Upper lobe of right lung (tissue), 1 donor: ENCODE measurements at places on chromosomes 11 and 22.

- DNase-seq = no peak
- no peaks in the 10 kb centered on the region for H3K36me3 ChIP-seq
- H3K4me3 ChIP-seq = no peak overlapping the region
- H3K4me1 ChIP-seq = no peaks in the 10 kb centered on the region
- no peak overlapping the region for H3K27ac ChIP-seq
Measured at GRCh38 chr11:93274851-93275250, 55.7 kb upstream of the DEUP1 start.

- no peak overlapping the region for H3K4me3 ChIP-seq
- H3K36me3 ChIP-seq = peaks cover 93% of the 10 kb centered on the region
- H3K4me1 ChIP-seq = no peaks in the 10 kb centered on the region
- no peak overlapping the region for H3K27ac ChIP-seq
- H3K27me3 ChIP-seq = no peaks in the 10 kb centered on the region
- no peak for DNase-seq
Measured at GRCh38 chr11:61442616-61443015, 12.7 kb downstream of the SDHAF2 start.

GRCh38 chr11:17985517-17985916, 27.3 kb downstream of the SERGEF start:
- H3K4me3 ChIP-seq = no peak overlapping the region
- no peak overlapping the region for H3K27ac ChIP-seq
- peaks cover 43% of the 10 kb centered on the region for H3K36me3 ChIP-seq
- H3K4me1 ChIP-seq = no peaks in the 10 kb centered on the region

DNA sequence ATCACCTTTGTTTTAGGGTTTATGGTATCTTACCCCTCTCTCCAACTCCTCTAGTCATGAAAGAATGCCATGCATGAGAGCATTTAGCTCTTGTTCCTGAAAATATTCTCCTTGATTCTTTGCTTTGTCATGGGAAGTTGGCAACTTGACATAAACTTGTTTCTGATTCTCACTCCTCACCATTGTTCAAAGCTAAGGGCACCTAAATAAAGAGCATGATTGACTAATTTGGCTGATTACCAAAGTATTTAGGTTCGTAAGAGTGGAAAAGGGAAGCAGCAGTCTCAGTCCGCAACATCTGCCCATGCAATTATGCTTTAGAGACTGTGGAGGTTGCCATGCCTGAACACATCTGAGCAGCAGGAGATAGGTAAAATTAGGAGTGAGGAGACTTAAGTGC, 26.4 kb downstream of the OR52K1 start:
- H3K27me3 ChIP-seq = no peaks in the 10 kb centered on the region
- DNase-seq = no peak
- no peaks in the 10 kb centered on the region for H3K36me3 ChIP-seq
- H3K27ac ChIP-seq = no peak overlapping the region

- peaks cover 15% of the 10 kb centered on the region for H3K36me3 ChIP-seq
- no peak overlapping the region for H3K4me3 ChIP-seq
- H3K27me3 ChIP-seq = no peaks in the 10 kb centered on the region
Measured at GRCh38 chr22:37664249-37665101, 6.0 kb downstream of the PDXP start.

DNA sequence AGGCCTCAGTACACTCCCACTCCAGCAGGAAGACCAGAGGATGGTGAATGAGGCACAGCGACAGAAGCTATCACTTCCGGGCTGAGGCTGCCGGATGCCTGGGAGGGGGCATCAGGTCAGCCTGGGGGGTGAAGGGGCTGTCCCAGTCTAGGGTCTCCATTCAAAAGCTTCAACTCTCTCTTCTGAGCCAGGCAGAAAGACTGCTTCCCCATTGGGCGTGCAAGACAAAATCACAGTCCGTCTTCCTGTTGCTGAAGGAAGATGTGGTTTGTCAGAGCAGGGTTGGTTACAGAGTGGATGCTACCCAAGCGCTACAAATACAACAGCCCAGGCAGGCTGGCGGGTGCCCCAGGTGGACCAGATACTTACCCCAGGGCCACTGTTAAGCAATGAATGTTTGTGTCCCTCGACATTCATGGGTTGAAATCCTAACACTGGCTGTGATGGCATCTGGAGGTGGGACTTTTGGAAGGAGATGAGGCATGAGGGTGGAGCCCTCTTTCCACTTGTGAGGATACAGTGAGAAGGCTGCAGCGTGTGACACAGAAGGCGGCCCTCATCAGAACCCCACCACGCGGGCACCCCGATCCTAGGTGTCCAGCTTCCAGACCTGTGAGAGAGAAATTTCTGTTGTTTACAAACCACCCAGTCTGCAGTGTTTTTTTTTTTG, 12.0 kb downstream of the UPK3A start:
- no peak overlapping the region for H3K27ac ChIP-seq
- H3K27me3 ChIP-seq = peaks cover 7% of the 10 kb centered on the region
- no peaks in the 10 kb centered on the region for H3K4me1 ChIP-seq
- DNase-seq = no peak
- H3K36me3 ChIP-seq = no peaks in the 10 kb centered on the region

DNA sequence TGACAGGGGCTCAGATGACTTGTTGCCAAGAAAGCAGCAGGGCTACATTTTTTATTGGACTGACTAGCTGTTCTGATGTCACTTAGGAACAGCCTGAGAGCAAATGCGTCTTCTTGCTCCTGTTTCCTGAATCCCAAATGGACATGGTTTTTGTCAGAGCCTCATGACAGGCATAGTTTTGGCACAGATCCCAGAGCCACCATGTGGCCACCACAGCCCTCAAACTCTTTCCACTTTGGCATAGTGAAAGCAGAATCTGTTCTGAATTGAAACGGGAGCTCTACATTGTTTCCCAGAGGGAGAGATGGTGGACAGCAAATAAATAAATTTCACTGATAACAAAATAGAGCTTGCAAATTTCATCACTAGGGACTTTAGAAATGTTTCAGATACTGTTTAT, 222.2 kb downstream of the C11orf87 start:
- H3K27ac ChIP-seq = no peak overlapping the region
- H3K27me3 ChIP-seq = no peaks in the 10 kb centered on the region
- no peaks in the 10 kb centered on the region for H3K4me1 ChIP-seq
- no peaks in the 10 kb centered on the region for H3K36me3 ChIP-seq
- no peak overlapping the region for H3K4me3 ChIP-seq

DNA sequence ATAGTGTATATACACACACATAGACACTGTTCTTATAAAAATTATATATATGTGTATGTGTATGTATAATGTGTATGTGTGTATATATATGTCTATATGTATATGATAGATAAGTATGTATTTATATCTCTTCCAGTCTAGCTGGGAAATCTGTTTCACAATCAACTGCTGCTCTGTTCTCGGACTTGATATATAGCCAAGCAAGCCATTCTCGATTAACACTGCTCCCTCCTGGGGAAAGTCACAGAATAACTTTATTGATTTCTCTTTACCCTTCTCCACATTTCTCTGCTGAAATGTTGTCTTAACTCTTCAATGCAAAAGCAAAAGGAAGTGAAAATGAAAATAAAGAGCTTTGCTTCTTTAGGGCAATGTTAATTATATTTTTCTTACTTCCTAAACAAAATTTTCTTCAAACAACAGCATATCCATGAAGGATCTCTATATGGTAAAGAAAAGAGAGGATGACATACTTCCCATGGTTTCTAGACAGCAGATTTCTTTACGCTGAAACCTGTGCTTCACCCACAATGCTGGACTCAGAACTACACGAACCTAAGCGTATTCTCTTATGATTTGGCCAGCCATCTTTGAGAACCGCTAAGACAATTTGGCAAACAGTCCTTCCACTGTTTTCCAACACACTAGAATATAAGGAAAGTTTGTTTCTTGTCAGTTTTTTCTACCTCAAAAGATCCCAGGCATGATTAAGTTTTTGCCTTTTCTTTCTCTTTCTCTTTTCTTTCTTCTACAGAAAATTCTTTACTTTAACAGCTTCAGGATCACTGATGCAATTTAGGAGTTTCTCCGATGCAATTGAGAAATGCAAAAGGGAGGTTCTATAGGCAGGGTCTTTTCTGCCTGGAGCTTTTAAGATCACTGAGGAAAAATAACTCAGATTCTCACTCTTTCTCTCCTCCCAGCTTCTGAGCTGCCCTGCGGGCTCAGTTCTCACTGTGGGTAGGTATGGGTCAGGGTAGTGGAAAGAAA, 1.9 kb downstream of the BLID start:
- H3K27me3 ChIP-seq = no peaks in the 10 kb centered on the region
- no peaks in the 10 kb centered on the region for H3K36me3 ChIP-seq

GRCh38 chr11:83736684-83737083, 450.5 kb upstream of the CCDC90B start:
- H3K27ac ChIP-seq = no peak overlapping the region
- no peak for DNase-seq
- no peaks in the 10 kb centered on the region for H3K36me3 ChIP-seq
- H3K27me3 ChIP-seq = no peaks in the 10 kb centered on the region
- H3K4me3 ChIP-seq = no peak overlapping the region

- H3K27me3 ChIP-seq = no peaks in the 10 kb centered on the region
- no peak overlapping the region for H3K4me3 ChIP-seq
- no peak for DNase-seq
- H3K36me3 ChIP-seq = peaks cover 16% of the 10 kb centered on the region
- peaks cover 16% of the 10 kb centered on the region for H3K4me1 ChIP-seq
Measured at GRCh38 chr11:12233602-12233925, 123.2 kb downstream of the MICAL2 start.

- no peaks in the 10 kb centered on the region for H3K27me3 ChIP-seq
- no peak overlapping the region for H3K4me3 ChIP-seq
- no peaks in the 10 kb centered on the region for H3K36me3 ChIP-seq
- DNase-seq = no peak
- no peaks in the 10 kb centered on the region for H3K4me1 ChIP-seq
Measured at GRCh38 chr11:101880222-101880621, 34.6 kb upstream of the CEP126 start.
